ENCODE measurements at places on chromosomes 3 and 15.

DNA sequence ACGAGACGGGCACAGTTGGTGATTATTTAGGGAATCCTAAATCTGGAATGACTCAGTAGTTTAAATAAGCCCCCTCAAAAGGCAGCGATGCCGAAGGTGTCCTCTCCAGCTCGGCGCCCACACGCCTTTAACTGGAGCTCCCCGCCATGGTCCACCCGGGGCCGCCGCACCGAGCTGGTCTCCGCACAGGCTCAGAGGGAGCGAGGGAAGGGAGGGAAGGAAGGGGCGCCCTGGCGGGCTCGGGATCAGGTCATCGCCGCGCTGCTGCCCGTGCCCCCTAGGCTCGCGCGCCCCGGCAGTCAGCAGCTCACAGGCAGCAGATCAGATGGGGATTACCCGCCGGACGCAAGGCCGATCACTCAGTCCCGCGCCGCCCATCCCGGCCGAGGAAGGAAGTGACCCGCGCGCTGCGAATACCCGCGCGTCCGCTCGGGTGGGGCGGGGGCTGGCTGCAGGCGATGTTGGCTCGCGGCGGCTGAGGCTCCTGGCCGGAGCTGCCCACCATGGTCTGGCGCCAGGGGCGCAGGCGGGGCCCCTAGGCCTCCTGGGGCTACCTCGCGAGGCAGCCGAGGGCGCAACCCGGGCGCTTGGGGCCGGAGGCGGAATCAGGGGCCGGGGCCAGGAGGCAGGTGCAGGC, 318.0 kb downstream of the FGF12 start:
- peak; percentile 52 for DNase-seq

DNA sequence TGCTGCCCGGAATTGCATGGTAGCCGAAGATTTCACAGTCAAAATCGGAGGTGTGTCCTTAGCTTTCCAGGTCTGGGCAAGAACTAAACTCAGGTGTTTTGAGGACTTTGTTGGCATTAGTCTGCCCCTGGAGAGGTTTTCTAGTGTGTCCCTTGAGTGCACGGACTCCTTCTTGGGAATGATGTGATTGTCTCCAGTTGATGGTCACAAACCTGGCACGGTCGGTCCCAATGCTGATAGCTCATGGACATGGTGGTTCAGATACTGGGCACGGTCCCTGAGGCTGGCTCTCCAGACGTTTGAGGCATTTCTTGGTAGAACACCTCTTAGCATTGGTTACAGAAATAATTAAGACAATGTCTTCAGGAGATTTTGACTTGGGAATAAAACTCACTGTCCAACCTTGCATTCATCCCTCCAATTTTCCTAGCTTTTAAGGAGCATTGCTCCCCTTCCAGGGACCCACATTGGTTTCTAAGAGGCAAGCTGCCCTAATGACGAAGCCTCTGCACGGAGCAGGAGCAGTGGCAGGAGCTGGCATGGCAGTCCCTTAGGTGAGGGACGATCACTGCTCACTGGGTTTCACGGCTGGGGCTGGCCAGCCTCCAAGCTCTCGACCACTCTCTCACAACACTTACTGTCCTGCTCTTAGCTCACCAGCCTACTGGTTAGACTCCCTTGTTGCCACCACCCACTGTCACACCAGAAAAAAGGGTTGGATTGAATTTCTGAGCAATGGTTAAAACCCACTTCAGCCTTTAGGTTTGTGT, 68.1 kb downstream of the PGPEP1L start:
- no peak for DNase-seq

DNA sequence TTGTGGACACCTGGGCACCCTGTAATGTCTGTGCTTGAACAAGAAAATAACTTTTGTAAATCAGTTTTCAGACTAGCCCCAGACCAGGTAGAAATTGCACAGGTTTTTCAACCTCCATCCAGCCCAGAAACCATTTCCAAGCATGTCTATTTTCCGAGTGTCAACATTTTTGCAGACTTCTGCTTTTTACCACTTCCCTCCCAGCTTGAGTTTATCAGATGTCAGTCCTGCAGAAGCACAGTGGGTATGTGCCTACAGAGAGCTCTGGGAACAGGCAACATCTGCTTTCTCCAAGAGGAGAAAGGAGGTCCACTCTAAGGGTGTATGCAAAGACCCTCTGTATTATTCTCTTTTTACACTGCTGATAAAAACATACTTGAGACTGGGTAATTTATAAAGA, 83.9 kb downstream of the LRRK1 start:
- no peak for DNase-seq

DNA sequence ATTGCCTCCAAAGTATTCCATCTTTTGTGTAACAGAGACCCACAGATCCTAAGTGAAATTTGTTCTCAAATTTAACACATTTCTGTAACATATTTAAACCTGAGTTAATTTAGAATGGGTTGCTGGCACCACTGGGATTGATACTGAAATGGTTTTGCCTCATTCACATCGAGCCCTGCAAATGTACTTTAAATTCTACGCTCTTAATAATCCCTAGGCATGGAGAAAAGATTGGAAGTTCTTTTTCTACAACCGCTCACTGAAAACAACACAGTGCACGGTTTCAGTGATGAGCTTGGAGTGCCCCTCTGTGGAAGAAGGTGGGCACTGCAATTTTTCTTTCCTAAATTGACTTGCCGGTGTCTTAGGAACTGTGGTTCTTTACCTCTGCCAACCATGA, 109.9 kb upstream of the ATP11B start:
- DNase-seq: peak; percentile 81

GRCh38 chr3:36210840-36211651, 169.3 kb upstream of the STAC start:
- no peak for DNase-seq

- peak; percentile 70 for DNase-seq
Observed at GRCh38 chr15:75348034-75348561, 1.3 kb downstream of the NEIL1 start.

GRCh38 chr15:54127574-54127973, 149.3 kb downstream of the UNC13C start:
- DNase-seq: no peak

DNA sequence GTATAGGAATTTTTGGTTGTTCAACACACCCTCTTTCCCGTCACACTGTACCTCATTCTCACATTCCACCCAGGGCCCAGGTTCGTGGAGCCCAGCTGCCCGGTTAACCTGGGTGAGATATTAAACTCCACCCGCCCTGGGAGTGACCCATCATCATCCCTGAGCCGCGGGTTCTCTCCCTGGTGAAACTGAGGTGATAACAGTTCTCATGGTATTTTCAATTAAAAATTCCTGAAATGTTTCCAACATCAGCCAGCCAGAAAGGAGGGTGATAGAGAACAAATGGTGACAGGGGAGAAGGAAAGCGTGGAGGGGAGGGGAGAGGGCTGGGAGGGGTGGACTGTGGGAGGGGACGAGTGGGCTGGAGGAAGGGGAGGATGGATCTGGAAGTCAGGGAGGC, 148.8 kb downstream of the ALDH1A2 start:
- DNase-seq: no peak

DNA sequence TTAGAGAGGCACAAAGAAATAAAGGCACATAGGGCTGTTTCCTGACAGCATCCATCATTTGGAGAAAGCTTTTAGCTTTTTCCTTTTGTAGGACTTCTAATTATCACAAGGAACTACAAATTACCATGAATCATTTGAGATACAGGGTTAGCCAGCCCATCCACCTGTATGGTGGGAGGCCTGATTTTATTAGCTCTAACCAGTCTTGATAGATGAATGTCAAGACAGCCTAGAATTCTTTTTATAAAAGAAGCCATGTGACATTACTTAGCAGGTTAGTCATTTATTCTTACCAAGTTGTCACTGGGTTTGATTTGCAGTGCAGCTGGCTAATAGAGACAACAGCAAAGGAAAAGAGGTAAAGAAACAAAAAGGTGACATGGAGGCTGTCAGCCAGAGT, 618.1 kb downstream of the ZNF385D start:
- no peak for DNase-seq

DNA sequence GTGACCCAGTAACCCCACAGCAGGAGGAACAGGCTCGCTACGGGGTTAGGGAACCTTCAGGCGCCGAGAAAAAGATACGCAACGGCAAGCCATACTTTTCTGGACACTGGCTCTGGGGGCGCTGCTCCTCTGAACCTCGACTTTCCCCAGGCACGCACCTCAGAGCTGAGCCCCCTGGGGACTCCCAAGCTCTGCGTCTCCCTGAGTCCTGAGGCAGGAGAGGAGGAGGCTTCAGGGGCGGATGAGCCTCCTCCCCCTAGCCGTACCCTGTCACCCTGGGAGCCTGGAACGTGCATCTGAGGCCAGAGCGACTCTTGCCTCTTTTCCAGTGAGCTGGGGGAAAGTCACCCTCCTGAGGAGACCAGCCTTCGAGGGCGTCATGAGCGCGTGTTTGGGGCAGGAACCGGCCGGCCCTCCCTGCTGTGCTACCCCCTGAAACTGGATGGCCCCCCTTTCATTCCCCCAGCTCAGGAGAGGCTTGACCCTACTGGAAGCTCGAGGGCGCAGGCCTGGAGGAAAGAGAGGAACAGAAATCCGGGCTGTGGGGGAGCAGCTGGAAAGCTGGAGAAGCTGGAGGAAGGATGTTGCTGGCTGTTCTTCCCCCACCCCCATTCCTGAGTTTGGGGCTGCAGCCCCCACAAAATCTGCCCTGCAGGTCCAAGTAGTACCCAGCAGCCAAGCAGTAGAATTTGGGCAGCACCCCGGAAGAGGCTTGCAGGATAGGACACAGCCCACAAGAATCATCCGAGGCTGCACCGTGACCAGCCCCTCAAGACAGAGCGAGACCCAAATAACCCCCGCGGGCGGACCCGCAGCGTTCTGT, 25.1 kb upstream of the POLG start:
- no peak for DNase-seq

- DNase-seq: no peak
Observed at GRCh38 chr3:60309539-60310268, 941.5 kb downstream of the FHIT start.

GRCh38 chr3:9729419-9729818, 2.1 kb upstream of the BRPF1 start:
- DNase-seq: no peak

GRCh38 chr15:88986949-88987590, 73.9 kb upstream of the MFGE8 start:
- no peak for DNase-seq

- no peak for DNase-seq
Observed at GRCh38 chr15:84099181-84099580, 136.4 kb upstream of the GOLGA6L4 start.

GRCh38 chr3:46619845-46620778, 7.8 kb downstream of the FAM240A start:
- no peak for DNase-seq

DNA sequence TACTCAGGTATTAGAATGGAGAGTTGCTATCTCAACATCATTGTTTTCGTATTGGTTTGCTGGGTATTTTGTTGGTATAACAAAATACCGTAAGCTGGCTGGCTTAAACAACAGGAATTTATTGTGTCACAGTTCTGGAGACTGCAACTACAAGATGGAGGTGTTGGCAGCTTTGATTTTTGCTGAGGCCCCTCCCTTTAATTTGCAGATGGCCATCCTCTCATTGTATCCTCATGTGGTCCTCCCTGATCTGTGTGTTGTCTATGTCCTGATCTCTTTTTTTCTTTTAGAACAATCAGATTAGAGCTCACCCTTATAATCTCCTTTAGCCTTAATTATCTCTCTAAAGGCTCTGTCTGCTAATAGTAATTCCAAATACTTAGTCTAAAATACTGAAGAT, 299.8 kb upstream of the GOLIM4 start:
- no peak for DNase-seq

- DNase-seq: no peak
Observed at GRCh38 chr15:81157195-81157938, 23.3 kb downstream of the CFAP161 start.

GRCh38 chr15:91890614-91891013, 37.1 kb downstream of the SLCO3A1 start:
- DNase-seq: peak; percentile 36

- no peak for DNase-seq
Observed at GRCh38 chr3:11134794-11135193, 19.5 kb upstream of the HRH1 start.

DNA sequence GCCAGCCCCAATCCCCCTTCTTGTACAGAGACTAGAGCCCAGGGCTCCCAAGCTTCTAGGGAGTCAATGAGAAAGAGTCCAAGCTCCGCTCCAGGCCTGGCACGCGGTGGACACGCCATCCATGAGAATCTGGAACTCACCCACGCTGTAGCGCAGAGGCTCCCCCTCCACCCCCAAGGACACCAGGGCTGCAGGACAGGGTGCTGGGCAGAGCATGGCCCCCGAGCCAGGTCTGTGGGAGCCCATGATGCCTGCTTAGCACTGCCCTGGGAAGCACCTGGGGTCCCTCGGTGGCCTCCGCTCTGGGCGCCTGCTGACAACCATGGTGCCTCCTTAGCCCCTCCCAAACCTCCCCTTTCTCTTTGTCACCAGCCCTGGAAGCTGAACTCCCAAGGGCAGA, 28.5 kb downstream of the ACSBG1 start:
- peak; percentile 3 for DNase-seq

GRCh38 chr3:62566022-62566557, 192.7 kb upstream of the FEZF2 start:
- no peak for DNase-seq

DNA sequence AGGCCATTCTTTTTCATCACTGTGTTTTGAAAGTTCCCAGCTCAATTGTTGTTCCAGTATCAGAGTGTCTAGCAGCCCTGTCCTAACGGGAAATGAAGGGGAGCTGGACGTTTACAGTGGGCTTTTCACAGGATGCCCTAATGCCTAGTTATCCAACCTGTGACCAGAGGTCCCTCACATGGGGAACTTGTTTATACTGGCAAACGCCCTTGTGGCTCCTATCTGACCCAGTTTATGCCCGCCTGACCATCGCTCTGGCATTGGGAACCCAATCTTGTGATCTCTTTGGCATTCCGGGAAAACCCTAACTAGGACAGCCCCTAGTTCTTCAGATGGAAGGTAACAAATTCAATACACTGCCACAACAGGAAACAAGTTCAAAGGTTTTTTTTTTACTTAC, 14.5 kb upstream of the MYRIP start:
- DNase-seq: no peak

DNA sequence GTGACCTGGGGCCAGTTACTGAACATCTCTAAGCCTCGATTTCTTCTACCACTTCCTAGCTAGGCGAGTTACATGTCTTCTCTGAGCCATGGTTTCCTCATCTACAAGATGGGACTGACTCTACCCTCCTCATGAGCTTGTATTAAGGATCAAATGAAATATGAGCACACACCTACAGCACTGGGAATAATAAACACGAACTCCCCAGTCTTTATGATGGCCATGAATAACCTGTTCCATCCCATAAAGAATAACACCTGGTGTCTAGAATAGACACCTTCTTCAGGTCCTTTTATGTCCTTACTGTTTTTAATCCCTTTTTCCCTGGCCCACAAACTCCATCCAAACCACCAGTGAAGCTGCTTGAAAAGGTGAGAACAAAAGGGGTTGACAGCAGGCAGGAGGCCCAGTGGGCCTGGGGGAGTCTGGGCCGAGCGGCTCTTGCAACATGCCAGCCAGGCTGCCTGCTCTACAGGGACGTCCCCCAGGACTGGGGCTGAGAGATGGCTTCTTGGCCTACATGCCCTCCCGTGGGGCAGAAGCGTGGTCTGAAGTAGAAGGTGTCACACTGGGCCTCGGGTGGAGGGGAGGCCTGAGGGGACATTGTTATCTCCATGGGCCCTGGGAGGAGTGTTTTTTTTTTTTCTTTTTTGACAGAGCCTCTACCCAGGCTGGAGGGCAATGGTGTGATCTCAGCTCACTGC, 178.2 kb downstream of the RAB11A start:
- DNase-seq: no peak
